ENCODE measurements at places on chromosomes 11 and 22.

DNA sequence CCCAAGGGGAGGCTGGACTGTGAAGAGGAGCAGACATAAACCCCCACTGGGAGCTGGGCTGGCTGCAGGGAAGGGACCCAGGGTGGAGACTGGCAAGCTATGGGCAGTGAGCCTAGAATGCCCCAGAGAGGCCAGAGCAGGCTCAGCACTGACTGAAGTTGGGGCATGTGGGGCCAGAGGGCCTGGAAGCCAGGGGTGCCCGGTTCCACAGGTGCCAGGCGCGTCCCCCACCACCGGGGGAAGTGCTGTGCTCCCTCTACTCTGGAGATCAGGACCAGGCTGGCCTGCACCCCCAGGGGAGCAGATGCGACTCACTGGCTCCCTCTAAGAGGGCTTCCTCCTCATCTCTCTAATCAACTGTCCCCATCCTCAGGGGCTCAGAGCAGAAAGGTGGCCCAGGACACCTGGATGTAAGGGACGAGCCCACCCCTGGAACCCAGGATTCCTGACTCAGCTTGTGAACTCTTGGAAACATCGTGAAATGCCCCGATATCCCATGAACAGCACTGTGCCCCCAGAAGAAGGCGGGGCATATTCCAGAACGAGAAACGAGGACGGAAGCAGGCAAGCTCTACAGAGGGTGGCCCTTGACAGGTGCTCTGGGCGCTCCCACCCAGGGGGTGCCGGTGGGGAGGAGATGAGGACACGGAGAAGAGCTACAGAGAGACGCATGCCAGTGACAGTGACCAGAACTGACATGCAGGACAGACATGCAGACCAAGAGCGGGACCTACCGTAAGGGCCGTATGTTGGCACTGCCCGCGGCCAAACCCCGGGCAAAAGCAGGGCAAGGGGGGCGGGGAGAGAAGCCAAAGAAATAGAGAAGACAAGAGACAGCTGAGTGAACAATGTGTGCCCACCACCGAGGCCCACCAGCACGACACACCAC, 20.4 kb downstream of the MAFF start:
- DNase-seq, result no peak

DNA sequence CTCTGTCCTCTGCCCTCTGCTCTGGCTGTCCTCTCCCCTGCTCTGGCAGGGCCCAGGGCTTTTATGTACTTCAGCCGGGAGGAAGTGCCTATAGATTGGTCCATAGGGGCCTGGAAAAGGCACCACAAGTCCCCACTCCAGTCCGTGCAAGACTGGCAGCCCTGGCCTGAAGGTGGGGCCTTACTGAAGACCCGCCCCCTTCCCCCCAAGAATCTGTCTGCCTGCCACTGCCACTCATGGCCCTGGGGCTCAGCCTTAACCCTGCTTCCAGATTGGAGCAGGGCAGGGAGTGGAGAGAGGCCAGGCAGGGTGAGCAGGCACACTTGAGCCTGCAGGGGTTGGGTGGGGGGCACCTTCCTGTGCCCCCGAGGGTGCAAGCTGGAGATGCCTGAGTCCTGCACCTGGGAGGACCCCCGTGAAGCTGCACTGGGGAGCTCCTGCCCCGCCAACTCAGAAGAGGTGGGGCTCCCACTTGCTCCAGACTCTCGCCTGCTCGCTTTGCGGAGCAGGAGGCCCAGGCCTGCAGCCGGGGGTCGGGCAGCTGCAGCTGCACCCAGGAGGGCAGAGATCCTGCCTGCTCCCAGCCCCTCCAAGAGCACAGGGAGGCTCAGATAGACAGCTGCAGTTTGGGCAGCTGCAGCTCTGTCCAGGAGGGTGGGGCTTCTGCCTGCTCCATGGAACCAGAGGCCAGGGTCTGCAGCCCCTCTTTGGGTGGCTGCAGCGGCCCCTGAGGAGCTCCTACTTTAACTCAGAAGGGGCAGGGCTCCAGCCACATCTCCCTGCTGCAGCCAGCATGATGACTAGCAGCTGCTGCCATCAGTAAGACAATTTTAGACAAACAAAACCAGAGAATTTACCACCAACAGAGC, 51.0 kb upstream of the SC5D start:
- DNase-seq, result no peak

GRCh38 chr22:26452236-26453016, 23.4 kb downstream of the ASPHD2 start:
- DNase-seq, result no peak

DNA sequence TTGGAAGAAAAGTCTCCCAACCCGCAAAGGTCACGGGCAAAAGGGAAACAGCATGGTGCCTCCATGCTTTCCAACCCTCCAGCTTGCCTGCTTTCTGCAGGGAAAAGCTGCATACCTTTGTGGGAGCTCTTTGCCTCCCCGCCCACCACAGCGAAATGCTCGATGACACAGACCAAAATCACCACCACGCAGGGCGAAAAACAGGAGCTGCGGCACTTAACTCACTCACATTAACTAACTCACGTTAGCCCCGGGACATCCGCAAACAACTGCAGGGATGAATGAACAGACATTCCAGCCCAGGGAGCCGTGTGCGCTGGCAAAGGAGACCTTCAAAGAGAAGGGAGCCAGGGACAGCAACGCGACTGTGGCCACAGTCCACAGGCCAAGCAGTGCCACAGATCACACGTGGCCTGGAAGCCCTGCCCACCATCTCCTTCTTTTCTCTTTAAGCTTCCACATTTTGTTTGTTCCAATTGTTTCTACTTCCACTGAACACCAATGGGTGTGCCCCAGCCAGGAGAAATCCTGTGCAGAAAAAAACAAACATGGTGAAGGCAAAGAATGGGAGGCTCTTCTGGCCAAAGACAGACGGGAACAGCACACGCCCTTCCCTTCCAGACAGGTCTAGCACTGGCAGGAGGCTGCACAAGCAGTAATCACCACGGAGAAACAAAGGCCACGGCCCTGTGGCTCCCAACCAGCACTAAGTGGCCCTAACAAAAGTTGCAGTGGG, 39.3 kb downstream of the DUSP8 start:
- DNase-seq, result no peak

GRCh38 chr11:115347106-115347505, 157.1 kb downstream of the CADM1 start:
- no peak for DNase-seq

DNA sequence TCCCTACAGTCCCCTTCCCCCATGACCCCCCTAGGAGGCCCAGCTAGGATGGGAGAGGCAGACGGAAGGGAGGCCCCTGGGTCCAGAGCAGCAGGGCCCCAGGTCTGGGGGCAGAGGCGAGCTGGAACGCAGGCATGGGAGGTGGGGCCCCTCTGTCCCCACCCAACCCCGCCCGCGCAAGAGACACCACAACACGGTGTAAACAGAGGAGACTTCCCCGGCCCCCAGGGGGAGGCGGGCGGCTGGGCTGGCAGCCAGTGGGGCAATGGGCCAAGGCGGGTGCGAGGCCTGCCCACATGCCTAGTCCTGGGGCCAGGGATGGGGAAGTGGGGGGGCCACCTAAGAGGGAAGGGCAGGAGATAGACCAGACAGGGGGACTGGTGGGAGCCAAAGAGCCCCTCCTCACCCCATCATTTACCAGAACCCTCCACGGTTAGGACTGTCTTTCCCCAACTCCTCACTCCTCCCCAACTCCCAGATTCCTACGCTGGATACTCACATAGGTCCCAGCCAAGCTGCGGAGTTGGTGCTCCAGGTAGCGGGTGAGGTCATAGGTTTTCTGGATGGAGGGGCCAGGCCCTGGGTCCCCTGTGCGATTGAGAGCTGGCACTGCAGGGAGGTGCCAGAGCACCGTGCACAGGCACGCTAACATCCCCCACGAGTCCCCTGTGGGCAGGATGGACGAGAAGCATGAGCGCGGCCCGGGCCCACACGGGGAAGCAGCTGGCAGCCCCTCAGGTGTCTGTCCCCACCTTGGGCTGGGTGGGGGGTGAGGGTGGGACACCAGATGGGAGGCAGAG, 6.2 kb downstream of the CLCF1 start:
- no peak for DNase-seq

DNA sequence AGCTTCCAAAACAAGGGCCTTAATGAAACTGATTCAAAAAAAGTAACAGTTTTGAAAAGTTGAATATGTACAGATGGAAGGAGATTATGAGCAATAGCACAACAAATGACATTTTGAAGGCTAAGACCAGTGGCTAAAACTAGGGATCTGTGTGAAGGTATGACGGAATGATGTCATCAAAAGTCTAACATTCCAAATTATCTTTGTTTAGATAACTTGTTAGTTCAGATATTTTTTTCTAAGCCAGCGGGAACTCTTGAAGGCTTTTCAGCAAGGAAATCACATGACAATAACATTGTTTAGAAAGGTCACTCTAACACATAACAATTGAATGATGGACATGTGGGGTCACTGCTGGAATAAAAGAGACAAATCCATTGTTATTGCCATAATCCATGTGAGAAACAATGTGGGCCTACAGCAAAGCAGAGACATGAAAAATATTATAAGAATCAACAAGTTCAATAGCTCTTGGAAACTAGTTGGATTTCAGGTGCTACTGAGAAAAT, 260.5 kb downstream of the CASP12 start:
- no peak for DNase-seq

GRCh38 chr11:123302751-123303195, 107.7 kb upstream of the CLMP start:
- peak; percentile 33 for DNase-seq

DNA sequence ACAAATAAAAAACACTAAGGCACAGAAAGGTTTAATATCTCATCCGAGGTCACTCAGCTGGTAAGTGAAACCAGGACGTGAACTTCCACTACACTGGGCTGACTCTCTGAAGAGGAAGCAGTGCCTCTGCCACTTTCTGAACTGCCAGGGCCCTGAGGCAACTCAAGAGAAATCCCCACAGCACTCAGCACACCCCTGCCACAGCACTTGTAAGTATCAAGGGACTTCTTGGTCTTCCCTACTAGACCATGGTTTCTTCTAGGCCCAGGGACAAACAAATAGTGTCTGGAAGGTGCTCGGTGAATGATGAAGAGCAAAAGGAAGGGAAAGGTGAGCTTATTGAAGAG, 49.7 kb downstream of the RPL27A start:
- DNase-seq, result no peak

DNA sequence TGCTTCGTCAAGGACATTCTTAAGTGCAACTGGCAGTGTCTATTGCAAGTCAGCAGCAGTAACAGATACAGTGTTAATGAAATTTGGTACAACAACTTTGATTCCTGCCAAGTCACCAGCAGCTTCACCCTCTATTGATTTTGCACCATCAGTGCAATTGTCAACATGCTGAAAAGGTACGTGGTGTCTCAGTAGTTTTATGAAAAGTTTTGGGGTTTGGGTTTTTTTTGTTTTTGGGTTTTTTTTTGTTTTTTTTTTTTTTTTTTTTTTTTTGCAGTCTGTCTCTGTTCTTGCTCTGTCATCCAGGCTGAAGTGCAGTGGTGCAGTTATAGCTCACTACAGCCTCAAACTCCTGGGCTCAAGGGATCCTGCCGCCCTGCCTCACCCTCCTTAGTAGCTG, 19.1 kb upstream of the GRIK4 start:
- DNase-seq, result no peak

DNA sequence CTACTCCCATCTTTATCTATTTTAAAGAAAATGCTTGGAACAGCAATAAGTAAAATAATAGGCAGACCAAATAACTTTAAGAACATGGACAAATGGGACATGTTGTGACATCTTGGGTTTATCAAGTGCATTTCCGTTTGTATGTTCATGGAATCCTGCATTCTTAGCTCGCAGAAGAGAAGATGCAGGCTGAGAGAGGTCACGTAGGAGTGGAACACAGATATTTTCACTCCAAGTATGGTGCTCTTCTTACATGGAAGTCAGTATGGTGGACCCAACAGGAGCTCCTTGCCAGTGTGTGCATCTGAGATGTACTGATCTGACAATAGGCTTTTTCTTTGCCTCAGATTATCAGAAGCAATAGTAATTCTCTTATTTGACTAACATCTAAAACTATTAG, 1.7 kb downstream of the E2F8 start:
- no peak for DNase-seq

- DNase-seq, result no peak
Measured at GRCh38 chr11:47641600-47642098, 710 bp downstream of the MTCH2 start.

GRCh38 chr11:75371949-75372876, 20.8 kb upstream of the ARRB1 start:
- peak; percentile 33 for DNase-seq

- DNase-seq, result no peak
Measured at GRCh38 chr11:64208086-64208795, 1.7 kb downstream of the FERMT3 start.

DNA sequence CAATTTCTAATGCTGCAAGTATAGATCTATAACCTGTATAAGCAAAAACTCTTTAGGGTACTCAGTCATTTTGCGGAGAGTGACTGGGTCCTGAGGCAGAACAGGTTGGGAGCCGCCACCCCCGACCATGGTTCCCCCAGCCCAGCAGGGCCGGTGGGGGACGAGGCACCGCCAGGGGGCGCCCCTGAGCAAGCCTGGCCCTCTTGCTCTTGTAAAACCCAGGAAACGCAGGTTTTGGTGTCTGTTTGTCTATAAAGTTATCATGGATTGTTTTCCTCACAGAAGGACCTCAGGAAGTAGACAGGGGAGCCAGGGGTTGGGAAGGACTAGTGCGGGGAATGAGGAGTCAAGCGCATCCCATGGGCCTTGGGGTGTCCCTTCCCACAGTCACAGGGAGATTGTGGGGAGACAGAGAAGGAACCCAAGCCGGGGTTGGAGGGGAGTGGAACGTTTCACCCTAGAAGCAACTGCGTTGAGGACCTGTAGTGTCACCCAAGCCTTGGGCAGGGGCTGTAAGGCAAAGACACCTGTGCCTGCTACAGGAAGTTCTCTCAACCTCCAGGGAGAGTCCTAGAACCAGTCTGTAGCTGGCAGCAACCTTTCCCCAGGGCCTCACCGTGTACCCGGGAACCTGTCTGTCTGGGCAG, 26.4 kb downstream of the KCTD17 start:
- peak; percentile 15 for DNase-seq

DNA sequence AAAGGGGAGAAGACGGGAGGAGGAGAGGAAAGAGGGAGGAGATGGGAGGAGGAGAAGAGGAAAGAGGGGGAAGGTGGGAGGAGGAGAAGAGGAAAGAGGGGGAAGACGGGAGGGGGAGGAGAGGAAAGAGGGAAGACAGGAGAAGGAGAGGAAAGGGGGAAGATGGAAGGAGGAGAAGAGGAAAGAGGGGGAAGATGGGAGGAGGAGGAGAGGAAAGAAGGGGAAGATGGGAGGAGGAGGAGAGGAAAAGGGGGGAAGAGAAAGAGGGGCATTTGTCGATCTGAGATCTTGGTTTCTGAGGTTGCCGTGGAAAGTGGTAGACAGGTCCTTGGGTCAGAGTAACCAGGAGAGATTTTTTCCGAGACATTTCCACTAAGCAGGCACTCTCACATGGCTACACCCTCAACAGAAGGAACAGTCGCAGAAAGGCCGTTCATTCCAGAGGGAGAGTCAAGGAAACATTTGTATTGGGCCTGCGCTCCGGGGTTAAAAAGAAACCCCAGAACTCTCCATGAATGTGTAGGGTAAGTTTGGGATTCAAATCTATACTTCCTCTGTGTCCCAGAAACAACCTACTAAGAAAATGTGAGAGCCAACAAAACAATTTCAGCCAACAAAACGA, 39.8 kb upstream of the CARS1 start:
- no peak for DNase-seq

Measured in stromal cell of bone marrow (primary cell).